COR-L47 (cell line): ENCODE measurements at places on chromosomes 11 and 22.

DNA sequence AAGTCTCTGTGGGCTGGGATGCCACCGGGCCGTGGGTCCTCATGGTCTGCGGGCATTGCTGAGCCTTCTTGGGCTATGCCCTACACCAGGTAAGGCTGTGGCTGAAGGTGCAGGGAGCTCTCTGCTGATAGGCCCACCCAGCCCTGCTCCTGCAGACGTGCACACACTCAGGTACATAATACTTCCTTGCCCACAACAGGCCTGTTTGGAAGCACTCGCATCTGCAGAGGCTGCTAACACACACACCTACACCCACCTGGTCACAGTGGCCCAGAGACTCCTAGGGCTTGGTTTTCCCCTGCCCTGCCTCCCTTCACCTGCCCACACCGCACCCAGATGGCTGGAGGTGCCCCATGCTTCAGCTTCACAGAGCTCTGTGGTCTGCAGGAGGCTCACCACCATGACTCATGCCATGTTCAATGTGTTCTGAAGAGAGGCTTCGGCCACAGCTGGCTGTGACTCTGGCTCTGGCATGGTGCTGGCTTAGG, 72.8 kb upstream of the KCNQ1OT1 start:
- DNase-seq: no peak

DNA sequence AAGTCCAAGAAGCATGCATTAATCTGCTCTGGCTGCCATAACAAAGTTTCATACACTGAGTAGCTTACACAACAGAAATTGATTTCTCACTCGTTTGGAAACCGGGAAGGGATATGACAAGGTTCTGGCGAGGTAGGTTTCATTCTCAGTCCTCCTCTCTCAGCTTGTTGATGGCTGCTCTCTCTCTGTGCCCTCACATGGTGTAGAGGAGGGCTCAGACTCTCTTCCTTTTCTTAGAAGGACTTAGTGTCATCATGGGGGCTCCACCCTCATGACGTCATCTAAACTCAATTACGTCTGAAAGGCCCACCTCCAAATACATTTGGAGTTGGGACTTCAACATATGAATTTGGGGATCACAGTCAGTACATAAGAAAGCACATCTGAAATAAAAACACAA, 18.6 kb downstream of the GLYATL1 start:
- DNase-seq: no peak

DNA sequence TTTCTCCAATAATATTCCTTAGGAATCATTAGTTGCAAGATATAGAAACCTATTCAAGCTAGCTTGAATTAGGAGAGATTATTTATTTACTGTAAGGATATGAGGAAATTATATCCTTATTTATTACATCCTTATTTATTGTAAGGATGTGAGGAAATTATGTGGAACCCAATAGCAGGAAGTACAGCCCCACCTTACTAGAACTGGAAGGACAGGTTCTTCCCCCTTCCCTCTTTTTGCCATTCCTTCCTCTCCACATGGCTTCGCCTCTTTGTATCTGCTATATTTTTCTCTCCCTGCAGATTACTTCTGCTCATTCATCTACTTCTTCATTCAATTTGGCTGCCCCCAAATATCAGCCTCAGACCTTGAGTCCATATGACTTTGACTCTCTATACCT, 49.5 kb upstream of the B3GNT6 start:
- DNase-seq: no peak

DNA sequence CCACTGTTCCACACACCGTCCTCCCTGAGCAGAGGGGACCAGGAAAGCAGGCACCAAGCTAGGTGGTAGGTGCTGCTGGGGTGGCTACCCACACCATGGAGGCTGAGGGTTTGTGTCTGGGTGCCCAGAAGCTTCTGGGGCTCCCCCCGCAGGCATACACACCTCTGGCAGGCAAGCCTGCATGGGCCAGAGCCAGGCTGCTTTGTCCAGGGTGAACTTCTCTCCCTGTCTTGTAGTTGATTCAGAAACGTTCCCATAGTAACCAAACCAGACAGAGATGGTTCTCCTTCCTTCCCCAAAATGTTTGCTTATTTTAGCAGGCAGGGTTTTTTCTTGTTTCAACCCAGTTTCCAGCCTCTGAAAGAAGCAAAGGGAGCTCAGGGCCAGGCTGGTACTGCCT, 40.9 kb upstream of the SUSD2 start:
- no peak for DNase-seq

DNA sequence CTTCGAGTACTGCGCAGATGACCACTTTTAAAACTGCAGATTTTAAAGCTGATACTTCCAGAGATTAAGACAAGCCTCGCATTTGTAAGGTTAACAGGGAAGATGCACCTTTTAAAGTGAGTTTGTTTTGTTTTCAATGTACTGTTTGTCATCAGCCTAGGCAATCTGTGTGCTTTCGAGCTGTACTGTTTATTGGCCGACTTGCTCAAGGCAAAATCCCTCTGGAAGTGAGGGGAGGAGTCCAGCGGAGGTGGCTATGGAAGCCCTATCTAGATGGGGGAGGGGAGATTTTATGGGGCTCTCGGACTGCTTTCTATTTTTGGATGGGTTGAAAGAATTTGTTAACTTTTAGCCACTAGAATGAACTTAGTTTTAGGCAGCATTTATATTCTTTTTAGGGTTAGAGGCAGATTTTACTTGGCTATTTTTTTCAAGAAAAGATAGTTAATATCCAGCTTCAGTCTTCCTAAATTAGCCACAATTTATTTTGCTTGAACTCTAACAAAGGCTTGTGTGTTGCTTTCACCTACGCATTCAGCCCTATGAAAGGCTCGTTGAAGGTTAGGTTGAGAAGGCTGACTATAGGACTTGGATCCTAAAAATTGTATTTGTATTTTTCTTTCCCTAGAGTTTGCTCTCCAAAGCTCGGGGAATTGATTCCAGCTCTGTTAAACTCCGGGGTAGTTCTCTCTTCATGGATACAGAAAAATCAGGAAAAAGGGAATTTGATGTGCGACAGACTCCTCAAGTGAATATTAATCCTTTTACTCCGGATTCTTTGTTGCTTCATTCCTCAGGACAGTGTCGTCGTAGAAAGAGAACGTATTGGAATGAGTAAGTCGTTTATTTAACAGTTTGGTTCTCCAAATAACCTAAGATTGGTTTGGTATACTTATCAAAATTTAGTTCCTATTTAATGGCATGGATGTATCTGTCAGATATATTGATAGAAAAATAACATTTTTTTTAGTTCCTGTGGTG, 2.1 kb downstream of the WEE1 start:
- DNase-seq: peak; percentile 47

DNA sequence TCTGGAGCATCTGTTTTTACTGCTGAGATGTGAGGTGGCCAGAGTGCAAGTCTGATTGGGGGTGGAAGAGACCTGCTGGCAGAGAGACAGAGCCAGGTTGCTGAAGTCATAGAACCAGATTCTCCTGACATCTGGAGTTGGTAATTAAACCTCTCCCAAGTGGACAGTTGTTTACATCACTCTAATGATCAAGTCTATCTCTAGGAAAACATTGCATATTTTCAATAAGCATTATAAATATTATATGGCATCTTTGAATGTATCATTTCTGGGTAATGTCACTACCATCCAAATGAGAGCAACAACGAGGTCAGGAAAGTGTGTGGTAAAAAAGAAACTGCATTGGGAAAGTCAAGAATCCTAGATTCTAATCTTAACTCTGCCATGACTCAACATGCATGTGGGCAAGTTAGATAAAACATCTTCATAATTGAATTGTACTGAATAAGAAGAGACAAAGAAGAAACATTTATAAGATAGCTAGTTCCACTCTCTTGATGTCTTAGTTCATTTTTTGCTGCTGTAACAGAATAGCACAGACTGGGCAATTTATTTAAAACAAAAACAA, 351.2 kb upstream of the API5 start:
- DNase-seq: no peak

DNA sequence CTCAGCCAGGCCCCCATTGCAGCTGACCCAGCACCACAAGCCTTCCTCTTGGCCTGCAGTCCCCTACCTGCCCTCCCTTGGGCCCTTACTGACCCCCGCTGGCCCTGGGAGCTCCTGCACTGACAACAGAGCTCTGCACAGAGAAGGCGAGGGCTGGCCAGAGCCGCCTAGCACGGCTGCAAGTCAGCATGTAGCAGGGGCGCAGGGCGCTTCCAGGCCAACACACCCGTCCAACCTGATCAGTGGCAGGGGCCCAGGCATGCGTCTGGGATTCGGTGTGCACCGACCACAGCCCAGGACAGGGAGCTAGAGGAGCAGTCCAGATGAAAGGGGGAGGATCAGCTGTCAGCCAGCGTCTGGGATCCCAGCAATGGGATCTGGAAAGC, 7.6 kb downstream of the WNT7B start:
- no peak for DNase-seq

DNA sequence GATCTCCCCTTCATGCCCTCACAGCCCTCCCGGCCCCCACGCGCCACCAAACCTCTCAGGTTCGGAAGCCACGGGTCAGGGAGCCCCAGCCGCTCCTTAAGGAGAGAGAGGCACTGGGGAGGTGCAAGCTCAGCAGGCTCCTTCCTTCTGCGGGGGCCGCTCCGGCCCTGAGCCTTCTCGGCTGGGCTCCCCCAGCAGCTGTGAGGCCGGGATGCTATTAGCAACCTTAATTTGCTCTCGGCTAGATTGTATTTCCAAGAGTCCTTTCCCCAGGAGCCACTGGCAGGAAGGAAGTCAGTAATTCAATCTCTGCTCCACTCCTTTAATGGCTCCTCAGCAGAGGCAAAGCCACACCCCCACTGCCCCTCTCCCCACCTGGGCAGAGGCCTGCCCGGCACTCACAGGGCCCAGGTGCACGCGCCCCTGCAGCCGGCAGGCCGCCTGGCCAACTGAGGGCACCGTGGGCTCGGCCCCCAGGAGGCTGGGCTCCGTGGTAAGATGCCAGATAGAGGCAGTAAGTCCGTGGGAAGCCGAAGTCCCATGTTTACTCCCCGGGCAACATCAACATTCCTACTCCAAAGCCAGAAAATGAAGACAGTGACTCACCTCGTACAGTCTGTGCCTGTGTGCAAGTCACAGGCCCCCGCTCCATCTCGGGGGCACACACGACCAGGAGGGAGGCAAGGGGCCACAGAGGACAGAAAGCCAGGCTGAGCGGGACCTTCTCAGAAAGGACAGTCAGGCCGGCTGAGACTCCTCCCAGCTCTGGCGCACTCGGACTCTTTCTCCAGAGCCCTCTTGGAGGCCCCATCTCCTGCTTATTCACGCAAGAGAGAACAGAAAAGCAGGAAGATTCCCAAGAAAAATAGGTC, 5.2 kb downstream of the IGSF9B start:
- DNase-seq: peak; percentile 82

- no peak for DNase-seq
These were observed 8.6 kb downstream of the TSSC4 start for GRCh38 chr11:2409126-2409525.

DNA sequence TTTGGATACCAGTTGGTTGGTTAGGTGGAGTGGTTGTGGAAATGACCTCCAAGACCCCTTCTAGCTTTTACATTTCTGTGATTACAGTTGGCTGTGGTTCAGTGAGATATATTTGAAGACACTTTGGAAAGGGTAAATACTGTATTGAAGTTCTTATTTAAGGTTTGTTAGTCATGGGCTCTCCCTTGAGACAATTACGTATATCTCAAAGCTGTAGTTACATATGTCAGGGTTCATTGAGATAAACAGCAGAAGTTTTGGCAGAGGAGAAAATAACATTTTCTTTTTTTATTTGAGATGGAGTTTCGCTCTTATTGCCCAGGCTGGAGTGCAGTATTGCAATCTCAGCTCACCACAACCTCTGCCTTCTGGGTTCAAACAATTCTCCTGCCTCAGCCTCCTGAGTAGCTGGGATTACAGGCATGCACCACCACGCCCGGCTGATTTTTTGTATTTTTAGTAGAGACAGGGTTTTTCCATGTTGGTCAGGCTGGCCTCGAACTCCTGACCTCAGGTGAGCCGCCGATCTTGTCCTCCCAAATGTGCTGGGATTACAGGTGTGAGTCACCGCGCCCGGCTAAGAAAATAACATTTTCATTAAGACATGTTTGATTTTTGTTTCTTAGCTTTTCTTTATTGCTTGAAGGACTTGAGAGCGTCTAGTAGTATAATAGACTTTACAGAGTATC, 1.9 kb downstream of the RNF121 start:
- no peak for DNase-seq

- peak; percentile 82 for DNase-seq
These were observed 61.4 kb upstream of the FADD start for GRCh38 chr11:70141486-70142220.

DNA sequence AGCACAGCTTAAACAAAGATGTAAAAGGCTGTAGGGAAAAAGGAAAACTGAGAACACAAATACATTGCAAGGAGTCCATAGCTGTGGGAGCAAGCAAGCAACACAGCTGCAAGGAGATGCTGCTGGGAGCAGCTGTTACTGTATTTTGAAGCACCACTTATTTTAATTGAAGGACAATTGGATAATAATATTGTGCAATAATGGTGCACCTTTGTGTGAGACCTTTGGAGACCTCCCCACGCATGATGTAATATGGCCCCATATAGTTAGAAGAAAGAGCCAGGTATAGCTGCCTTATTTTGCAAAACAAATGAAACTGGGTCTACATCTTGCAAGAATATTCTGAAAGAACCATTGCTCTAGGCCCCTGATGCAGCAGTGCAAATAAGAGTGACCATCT, 191.1 kb upstream of the KIRREL3 start:
- DNase-seq: no peak

- DNase-seq: no peak
These were observed 47.9 kb downstream of the FEZ1 start for GRCh38 chr11:125448136-125448535.

DNA sequence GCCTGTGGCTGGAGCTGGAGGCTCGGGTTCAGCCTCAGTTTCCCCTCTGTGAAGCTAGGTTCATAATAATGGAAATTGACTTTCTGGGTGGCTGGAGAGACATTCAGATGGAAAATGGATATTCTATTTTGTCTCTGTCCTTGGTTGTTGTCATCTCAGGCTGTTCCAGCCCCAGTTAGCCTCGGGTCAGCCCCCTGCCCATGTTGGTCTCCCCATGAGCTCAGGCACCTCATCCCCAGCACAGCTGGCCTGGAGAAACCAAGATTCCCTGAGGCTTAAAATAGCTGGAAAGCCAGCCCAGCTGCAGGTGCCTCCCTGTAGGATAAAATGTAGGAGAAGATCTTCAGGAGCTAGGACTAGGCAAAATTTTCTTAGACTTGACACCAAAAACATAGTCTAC, 129.5 kb downstream of the MED15 start:
- no peak for DNase-seq

DNA sequence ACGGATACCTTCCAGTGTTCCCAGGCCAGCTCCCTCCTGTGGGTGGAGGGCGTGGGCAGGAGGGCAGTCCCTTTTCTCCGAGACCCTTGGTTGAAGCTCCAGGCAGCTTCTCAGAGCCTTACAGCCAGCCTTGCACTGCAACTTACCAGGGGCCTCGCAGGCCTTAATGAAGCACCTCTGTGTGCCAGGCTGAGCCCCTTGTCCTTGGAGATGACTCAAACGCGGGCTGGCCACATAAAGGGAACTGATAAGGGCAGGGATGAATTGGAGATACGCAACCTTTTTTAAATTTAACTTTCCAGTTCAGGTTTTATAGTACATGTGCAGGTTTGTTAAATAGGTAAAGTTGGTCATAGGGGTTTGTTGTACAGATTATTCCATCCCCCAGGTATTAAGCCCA, 72.7 kb downstream of the WNT7B start:
- no peak for DNase-seq
